ENCODE measurements at places on chromosomes 12 and 14.

GRCh38 chr14:85917716-85918115, 387.8 kb downstream of the FLRT2 start:
- DNase-seq, result no peak

DNA sequence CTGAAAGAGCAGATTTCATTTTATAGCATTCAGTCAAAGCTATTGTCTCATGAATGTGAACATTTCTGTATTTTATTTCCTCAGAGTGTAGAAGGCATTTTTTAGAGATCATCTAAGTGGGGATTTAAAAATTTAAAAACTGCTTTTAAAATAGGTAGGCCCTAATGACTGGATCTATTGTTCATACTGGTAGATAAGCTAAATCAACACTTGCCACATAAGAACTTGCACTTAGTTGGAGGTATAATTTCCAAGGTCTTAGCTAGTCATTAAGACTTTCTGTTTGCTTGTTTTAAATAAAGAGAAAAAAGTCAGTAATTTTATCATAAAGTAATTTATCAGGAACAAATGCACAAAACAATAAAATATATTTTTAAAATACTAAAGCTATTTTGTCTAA, 75.2 kb upstream of the LMO3 start:
- no peak for DNase-seq

DNA sequence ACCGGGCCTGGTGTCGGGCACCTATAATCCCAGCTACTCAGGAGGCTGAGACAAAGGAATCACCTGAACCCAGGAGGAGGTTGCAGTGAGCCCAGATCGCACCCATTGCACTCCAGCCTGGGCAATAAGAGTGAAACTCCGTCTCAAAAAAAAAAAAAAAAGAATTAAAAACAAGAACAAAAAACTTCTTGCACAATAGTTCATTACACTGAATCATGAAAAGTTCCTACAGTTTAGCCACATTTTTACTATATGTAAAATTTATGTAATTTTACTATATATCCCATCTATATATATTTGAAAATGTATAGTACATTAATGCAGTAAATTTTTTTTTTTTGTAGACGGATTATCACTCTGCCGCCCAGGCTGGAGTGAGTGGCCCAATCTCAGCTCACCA, 4.6 kb downstream of the ATP5F1B start:
- DNase-seq, result no peak

GRCh38 chr12:106301241-106301610, 1.3 kb upstream of the TCP11L2 start:
- DNase-seq, result no peak

DNA sequence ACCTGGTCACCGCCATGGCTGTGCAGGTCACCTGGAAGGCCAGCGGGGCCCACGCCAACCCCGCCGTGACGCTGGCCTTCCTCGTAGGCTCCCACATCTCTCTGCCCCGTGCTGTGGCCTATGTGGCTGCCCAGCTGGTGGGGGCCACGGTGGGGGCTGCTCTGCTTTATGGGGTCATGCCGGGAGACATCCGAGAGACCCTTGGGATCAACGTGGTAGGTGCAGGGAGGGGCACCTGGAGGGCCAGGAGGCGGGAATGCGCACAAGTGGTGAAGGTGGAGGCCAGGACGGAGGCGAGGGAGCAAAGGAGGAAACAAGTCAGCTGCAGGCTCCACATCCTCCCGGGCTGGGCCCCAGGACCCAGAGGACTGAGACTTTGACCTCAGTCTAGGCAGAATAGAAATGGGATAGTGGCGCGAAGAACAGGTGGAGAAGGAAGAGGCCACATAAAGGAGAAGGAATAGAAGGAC, 649 bp downstream of the AQP6 start:
- DNase-seq, result no peak

DNA sequence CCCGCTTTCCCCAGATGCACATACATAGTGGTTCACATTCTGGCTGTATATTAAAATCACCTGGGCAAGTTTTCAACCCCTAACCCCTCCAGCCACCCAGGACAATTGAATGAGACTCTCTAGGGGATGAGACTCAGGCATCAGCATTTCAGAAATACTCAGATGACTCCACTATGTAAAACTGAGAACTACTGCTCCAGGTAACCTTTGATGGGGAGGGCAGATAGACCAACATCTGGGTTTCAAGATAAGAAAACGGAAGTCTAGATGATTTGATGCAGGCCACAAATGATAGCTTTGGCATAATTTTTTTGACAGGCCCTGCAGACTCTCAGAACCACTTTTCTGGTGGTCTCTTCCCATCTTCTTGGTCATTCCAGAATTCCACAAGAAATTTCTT, 341.1 kb downstream of the EMP1 start:
- no peak for DNase-seq

DNA sequence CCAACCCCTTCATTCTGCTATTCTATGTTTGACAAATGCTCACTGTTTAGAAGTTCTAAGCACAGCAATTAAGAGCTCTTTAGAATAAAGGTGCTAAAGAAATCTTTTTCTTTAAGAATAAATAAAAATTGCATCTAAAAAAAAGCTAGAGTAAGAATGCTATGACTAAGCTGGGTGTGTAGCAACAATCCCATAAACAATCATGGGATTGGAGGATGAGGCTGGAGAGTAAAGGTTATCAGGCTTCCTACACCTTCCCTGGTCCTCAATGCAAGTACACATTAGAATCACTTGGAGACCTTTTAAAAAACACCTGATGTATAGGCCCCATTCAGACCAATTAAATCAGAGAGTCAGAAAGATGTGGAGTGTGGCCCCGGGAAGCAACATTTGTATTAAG, 88.3 kb downstream of the CIT start:
- DNase-seq, result no peak

GRCh38 chr12:107115119-107115518, 21.8 kb upstream of the CRY1 start:
- DNase-seq, result no peak

DNA sequence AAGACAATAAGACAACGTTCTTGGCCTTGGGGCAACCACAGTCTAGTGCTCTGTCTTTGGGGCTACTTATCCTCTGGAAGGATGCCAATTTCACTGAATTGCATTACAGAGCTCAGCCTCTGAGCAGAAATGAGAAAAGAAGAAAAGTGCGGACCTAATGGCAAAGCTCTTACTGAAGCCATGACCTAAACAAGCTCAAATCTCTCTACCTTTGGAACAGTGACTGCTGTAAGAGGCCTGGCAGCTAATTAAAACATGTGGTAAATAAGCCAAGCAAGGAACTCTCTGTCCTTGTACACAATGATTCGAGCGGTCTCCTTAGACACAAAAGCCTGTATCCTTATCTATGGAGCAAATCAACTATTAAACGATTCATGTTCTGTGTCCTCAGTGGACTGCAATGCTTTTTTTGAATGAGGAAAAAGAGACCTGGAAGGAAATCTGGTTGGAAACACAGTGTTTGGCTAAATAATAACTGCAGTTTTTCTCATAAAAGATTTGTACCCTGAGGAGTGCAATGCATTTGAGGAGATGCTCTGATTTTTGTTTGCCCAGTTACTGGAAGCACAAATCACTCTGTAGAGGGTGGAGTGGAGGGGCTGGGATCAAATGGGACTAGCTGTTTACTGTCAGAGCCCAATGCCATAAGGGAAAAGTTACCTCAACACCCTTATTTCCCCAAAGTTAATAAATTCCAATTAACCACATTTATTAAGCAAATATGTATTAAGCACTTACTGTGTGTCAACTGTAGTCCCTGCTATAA, 113.9 kb downstream of the NDUFA12 start:
- no peak for DNase-seq

- DNase-seq, result no peak
Measured at GRCh38 chr12:50043854-50044253, 13.5 kb upstream of the ASIC1 start.

DNA sequence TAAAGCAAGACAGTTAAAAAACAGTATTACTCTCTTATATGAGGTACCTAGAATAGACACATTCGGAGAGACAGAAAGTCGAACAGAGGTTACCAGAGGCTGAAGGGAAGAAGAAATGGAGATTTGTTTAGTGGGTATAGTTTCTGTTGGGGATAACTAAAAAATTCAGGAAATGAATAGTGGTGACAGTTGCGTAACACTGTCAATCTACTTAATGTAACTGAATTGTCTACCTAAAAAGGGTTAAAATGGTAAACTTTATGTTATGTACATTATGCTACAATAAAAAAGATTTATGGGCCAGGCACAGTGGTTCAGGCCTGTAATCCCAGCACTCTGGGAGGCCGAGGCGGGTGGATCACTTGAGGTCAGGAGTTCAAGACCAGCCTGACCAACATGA, 30.6 kb upstream of the SLC6A13 start:
- no peak for DNase-seq

GRCh38 chr12:50065726-50066310, 8.4 kb downstream of the ASIC1 start:
- no peak for DNase-seq

DNA sequence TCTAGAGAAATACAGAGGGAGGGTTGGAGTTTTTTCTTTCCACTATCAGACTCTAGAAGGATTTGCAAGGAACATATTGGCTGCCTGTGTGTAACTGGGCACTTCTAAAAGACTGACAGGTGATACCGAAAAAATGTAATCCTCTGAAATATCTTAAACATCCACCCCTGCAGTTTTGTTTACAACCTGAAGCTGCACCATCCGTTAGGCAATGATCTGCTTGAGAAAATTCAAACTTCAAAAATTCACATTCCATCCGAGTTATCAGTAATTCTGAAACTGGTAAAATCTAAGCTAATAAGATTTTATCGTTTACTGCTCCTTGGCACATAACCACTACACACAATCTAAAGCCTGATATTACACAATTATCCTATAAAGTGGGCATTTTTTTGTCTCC, 528.6 kb downstream of the FUT8 start:
- DNase-seq, result no peak

GRCh38 chr12:16594797-16595196, 11.2 kb downstream of the LMO3 start:
- no peak for DNase-seq

- no peak for DNase-seq
Measured at GRCh38 chr12:112980491-112981158, 2.3 kb downstream of the OAS2 start.

- DNase-seq, result no peak
Measured at GRCh38 chr12:18837025-18837424, 99.1 kb downstream of the CAPZA3 start.

GRCh38 chr12:68804657-68805591, 3.1 kb upstream of the MDM2 start:
- no peak for DNase-seq

GRCh38 chr12:823028-823698, 70.8 kb downstream of the WNK1 start:
- no peak for DNase-seq

GRCh38 chr12:124968656-124969055, 20.3 kb downstream of the DHX37 start:
- no peak for DNase-seq

DNA sequence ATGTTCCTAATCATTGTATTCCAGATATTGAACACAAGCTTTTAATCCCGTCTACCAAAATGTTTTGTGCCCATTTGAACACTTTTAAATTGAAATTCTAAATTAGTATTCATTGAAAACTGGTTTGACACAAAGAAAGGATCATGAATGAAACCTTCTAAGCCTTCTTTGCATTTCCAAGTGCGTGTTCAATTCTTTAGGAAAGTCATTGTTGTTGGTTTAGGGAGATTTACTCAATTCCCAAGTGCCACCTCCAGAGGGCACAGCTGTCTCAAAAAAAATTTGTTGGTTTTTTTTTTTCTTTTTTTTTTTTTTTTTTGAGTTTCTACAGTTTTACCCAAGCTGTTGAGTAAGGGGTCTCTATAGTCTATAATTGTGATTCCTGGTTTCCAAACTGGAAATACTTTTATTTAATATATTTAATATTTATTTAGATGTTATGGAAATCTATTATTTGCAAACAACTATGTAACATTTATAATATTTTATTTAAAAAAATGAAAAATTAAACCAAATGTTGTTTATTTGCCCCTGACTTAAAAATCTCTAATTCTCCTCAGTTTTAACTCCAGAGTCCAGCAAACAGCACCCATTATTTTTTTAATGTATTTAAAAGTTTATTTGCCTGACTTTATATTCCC, 79.9 kb downstream of the NEDD1 start:
- no peak for DNase-seq

DNA sequence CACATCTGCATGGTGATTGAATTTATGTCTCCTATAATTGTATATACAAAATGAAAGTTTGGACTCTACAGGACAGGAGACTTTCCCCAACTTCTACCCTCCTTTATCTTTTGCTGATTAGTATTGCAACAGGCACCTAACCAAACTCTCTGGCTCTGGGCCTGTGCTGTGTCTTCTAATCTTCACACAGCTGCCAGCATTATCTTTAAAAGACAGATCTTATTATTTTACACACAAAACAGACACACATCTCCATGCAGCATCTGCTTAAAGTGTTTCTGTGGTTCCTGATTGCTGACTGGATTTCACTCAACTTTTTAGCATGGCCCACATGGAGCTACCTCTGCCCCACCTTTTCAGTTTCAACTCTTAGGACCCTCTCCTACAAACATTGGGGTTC, 154.9 kb upstream of the PELI2 start:
- no peak for DNase-seq

- no peak for DNase-seq
Measured at GRCh38 chr12:115008929-115009328, 325.0 kb upstream of the TBX3 start.

DNA sequence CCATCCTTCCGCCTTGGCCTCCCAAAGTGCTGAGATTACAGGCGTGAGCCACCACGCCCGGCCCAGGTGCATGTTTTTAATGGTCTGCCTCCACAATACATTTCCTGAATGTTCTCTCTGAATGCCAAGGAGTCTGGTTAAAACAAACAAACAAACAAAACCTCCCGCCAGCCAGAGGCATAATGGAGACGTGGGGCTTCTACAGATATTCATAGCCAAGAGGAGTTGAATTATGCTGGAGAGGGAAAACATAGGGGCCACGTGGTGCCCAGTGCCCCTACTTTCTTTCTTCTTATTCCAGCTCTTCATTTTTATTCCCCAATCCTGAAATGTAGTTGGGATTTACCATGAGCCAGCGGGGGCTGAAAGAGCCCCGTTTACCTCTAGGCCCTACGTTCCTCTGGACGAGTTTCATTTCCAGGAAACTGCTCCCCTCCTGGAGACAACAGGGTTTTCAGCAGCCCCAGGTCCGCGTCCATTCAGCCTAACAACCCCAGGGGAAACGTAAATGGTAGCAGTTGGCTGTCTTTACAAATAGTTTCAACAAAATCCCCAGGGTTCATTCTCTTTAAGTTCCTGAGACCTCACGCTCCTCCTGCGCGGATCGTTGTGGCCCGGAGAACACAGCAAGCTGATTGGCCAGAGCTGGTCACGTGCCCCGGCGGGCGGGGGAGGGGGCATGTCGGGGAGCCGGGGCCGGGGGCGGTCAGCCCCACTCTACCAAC, 108.5 kb upstream of the ESRRB start:
- no peak for DNase-seq

DNA sequence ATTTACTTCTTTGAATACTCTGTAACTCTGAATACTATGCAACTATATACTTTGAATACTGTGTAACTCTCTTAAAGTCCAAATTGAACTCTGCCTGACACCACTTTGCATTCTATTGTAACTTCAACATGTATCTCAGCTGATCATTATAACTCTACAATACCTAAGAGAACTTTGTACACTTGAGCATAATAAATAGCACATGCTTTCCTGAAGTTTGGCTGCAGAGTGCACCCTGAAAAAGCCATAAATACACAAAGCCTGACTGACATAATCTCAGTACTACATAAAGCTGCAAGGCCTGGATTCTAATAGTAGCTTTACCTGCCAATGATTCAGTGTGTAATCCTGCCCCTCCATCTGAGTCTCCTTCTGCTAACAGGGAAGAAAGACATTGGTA, 21.3 kb upstream of the COX16 start:
- DNase-seq, result no peak

GRCh38 chr12:1716215-1716862, 25.5 kb downstream of the ADIPOR2 start:
- DNase-seq, result no peak
